GM18507 (cell line): ENCODE measurements at places on chromosomes 1 and 21.

DNA sequence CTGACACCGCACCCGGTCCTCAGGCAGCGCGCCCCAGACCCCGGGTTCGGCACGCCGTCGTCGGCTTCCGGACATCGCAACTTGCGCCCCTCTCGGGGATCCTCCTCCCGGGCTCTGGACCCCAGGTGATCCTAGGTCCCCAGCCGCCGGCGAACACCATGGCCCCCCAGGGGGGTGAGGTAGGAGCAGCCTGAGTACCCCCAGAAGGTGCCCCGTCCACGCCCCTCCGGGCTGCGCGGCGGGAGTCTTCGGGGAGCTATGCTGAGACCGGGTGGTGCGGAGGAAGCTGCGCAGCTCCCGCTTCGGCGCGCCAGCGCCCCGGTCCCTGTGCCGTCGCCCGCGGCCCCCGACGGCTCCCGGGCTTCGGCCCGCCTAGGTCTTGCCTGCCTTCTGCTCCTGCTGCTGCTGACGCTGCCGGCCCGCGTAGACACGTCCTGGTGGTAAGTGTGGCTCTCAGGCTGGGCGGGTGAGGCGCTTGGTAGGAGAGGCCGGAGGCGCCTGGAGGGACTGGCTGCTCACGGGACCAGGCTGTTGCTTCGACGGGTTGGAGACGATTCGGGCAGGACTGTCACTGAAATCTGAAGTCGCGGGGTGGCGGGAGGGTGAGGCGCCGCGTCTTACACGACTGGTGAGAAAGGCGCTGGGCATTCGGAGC lies 367 bp downstream of the WNT2B start:
- DNase-seq = no peak

DNA sequence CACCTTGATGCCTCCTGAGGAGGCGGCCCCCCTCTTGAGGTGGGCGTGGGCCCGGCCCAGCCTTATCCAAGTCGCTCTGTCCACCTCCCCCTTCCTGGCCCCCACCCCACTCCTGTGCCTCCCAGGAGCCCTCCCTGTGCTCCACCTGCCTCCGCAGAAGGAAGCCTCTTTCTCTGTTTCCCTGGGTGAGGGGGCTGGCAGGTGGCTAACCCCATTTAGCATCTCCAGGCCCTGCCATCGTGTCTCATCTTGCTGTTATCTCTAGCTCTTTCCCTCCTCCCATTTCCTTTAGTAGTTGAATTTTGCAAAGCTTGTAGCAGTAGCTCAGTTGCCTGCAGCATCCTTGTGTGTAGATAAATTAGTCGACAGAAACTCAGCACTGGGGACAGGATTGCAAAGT lies 7.2 kb downstream of the RNF187 start:
- DNase-seq = no peak

- DNase-seq = no peak
Measured at GRCh38 chr1:70552662-70553566, 141.8 kb downstream of the CTH start.

DNA sequence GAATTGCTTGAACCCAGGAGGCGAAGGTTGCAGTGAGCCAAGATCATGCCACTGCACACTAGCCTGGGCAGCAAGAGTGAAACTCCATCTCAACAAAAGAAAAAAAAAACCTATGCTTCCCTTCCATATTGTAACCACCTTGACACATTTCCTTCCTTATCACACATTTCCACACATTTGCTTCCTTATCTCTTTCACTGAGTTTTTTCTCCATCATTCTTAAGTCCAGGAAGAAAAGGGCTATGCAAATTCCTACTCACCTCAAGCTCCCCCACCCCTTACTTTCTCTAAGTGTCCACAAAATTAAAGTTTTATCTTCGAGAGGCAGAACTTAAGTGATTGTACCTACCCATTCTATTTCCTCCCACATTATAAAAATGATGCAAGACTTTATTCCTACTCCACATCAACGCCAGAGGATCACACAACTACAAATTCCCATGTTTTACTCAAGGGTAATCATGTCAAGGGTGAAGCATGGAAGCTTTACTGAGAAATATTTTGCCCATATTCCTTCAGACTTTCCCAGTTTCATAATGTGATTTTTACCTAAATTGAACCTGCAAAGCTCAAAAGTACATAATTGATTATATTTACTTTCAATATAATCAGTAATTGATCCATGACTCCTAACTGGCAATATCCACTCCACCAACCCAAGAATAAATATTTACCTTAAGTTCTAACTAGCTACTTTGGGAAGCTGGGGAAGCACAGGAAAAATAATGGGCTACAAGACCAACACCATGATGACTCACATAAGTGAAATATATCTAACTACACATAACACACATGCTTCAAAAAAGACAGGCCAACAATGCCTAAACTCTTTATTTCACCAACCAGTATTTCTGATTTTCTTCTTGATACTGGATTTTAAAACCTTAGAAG lies 9.3 kb downstream of the WDR77 start:
- DNase-seq = no peak

- no peak for DNase-seq
Measured at GRCh38 chr1:236143104-236143948, 987 bp downstream of the GPR137B start.

DNA sequence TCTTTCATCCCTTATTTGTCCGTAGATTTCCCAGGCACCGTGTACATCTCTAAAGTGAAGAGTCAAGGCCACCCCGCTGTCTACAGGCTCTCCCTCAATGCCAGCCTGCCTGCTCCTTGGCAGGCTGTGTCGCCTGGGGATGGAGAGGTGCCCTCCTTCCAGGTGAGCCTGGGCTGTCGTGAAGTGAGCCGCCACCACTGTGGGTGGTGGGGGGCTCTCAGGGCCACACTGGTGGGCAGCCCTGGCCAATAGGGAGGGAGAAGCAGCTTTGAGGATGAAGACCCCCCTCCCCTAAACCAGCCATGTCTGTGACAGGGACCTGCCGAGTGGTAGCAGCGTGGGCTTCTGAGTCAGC lies 46.2 kb downstream of the DISP3 start:
- DNase-seq = no peak

DNA sequence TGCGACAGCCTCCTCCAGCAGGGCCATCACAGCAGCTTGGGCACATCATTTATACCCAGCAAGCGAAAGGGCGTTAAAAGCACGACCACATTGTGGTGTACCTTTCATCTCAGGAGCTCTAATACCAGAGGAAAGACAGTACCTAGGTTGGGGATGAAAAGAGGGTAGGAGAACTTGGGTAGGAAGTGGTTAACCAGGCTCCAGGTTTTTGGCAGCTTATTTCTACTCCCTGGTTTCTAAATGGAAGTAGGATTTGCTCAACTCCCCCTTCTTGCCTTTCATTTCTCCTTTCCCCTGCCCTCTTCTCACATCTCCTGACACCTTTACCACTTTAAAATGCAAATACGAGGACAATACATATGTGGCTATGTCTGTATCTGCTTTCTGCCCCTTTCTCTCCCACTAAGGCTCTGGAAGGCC lies 30.2 kb downstream of the FAM177B start:
- DNase-seq = no peak

GRCh38 chr1:182669266-182669665 lies 15.1 kb downstream of the RGS8 start:
- no peak for DNase-seq

DNA sequence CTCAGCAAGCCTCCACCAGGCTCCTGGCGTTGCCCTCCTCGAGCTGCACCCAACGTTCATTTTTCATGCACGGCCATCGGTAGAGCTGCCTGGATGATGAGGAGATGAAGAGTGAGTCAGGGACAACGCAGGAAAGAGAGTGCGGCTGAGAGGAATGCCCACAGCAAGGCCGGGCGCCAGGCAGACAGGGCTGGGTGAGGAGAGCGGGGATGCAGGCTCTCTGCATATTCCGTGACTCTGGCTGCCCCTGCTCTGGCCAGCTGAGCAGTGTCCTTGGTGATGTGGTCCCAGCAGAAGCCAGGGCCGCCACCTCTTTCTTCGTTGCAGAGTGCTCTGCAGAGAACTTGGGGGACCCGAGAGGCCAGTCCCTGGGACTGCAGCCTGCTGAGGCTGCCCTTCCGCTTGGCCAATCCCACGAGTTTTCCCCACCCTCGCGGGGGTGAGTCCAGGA lies 10.8 kb downstream of the UMODL1 start:
- no peak for DNase-seq
